ENCODE measurements at places on chromosomes 5 and 9. TPM values are rescaled to one million over a fixed set of nuclear protein-coding genes. Genes with fewer than 3 reads are reported as not detected.
A peak's percentile ranks its signal among the peaks of the same experiment; 100 is the strongest.

The PCA3 gene
- total RNA-seq: 0.19 TPM

DNA sequence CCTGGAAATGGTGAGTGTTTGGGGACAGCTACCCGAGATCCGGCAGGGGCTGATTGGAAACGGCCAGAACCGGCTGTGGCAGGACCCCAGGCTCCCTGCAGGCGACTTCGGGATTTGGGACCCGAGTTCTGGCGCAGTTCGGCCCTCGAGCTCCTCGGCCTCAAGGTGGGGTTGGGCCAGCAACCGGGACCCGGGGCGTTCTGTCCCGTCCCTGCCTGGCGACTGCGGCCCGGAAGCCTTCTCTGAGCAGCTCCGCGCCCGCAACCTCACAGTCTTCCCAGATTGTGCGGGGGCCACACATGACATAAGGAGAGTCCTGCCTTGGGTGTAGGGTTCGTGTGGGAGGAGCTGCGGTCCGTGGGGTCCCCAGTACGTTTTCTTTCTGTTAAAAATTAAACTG, 23.2 kb upstream of the NEURL1B start:
- H3K36me3 ChIP-seq: no peaks in the 10 kb centered on the region
- H3K27me3 ChIP-seq: no peaks in the 10 kb centered on the region
- no peaks in the 10 kb centered on the region for H3K4me1 ChIP-seq
- no peak overlapping the region for H3K4me3 ChIP-seq

DNA sequence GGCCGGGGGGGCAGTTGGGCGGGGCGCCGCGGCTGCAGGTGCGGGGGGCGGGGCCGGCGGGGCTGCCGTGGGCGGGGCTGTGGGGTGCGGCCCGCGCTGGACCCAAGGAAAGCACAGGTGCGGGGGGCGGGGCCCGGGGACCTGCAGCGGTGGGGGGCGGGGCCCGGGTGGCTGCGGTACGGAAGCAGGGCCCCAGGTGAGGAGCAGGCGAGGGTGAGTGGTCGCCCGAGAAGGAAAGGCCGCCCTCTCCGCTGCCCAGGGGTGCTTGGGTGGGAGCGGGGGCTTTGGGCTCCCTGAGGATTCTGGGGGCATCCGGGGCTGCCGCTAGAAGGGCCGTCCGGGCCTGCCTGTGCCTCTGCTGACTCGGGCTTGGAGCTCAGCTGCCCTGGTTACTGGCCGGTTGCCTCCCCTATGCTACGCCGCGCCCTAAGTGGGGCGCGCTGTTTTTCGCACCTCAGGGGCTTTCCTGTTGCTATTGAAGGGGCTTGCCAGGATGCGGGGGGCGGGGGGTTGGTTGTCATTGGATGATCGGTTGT, 767 bp downstream of the RALGPS1 start:
- H3K36me3 ChIP-seq: no peaks in the 10 kb centered on the region
- H3K27ac ChIP-seq: no peak overlapping the region
- H3K4me1 ChIP-seq: peaks cover 20% of the 10 kb centered on the region
- H3K27me3 ChIP-seq: no peaks in the 10 kb centered on the region
- H3K4me3 ChIP-seq: peak overlapping the region; percentile 62

The SPATA31A5 gene
- total RNA-seq: not detected

DNA sequence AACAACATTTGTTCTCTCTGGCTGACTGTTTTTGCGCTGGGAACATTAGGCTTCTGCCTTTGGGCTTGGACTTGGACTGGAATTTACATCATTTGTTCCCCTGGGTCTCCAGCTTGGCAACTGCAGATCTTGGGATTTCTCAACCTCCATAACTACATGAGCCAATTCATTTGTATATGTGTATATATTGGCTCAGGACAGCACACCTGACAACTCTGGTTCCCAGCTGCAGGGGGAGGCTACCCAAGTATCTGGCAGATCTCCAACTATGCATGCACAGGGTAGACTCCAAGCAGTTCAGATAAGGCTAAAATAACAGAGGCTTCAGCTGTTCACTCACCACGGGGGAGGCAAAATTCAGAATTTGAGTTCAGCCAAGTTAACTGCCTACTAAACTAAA, 31.6 kb upstream of the F2RL1 start:
- DNase-seq: no peak
- no peaks in the 10 kb centered on the region for H3K36me3 ChIP-seq
- no peaks in the 10 kb centered on the region for H3K27me3 ChIP-seq
- no peaks in the 10 kb centered on the region for H3K4me1 ChIP-seq

The FOXD1 gene
- total RNA-seq: 0.54 TPM

DNA sequence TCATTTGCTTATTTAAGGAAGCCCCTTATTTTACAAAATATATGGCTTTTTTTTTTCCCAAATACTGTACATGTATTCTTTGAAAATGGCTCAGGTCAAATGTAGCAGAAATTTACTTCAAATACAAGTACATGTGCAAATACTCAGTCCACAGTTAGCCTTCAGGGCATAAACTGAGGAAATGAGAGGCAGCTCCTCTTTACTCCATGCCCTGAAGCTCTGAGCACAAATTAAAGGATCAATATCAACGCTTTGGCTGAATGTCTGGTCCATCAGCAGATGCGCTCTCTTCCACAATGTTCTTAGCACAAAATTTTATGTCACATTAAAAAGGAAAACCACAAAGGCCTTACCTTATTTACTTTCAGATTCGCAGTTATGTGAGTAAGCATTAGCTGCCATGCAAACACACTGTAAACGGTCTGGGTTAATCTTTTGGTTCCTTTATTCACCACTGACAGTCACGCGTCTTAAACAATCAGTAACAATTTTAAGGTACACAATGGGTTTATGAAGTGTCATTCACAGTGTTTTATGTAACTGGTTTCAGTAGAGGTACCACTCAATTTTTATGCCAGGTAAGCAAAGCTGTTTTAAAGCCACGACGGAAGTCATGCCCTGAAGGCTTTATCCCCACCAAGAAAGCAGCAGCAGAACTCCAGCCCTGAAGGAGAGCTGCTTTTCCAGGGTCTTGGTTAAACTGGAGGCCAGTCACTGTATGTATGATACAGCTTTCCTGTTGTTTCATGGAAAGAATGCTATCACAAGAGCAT, 103.4 kb downstream of the OTULIN start:
- no peak for DNase-seq
- no peaks in the 10 kb centered on the region for H3K27me3 ChIP-seq
- peaks cover 6% of the 10 kb centered on the region for H3K4me1 ChIP-seq

The ALDH1A1 gene
- total RNA-seq: not detected

DNA sequence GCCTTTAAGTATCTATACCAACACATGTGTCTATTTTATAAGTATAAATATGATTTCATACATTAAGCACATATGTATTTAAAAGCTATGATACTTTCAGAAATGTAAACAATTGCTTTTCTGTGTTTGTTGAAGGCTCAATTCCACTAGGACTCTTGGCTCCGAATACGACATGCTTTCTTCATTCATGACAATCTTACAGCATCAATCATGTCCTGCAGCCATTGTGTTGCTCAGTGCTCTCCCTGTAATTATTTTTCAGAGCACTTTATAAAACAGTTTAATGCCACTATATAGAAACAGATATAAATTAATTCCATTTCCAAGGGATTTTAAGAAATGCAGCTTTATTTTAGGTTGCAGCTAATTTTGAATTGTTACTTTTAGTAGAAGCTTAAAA, 167.3 kb downstream of the TAF11L14 start:
- H3K27ac ChIP-seq: no peak overlapping the region
- no peak overlapping the region for H3K4me3 ChIP-seq
- H3K27me3 ChIP-seq: no peaks in the 10 kb centered on the region

- peak overlapping the region; percentile 94 for H3K27ac ChIP-seq
- DNase-seq: peak; percentile 48
- H3K4me3 ChIP-seq: peak overlapping the region; percentile 83
- peaks cover 39% of the 10 kb centered on the region for H3K4me1 ChIP-seq
- H3K27me3 ChIP-seq: no peaks in the 10 kb centered on the region
These were observed 794 bp upstream of the DCAF12 start for GRCh38 chr9:34127035-34127948.

The LMBRD2 gene
- total RNA-seq: 41.2 TPM

DNA sequence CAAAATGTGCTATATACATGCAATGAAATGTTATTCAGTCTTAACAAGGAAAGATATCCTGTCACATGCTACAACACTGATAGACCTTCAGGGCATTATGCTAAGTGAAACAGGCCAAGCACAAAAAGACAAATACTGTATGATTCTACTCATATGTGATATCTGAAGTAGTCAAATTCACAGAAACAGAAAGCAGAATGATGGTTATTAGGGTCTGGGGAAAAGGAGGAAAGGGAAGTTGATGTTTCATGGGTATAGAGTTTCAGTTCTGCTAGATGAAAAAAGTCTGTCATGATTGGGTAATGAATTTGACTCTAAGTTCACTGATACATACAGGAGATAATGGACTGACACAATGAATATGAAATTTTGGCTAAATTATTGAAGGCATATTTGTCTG, 11.2 kb upstream of the RIC1 start:
- H3K4me3 ChIP-seq: peak overlapping the region; percentile 31
- H3K27ac ChIP-seq: peak overlapping the region; percentile 90
- H3K4me1 ChIP-seq: peaks cover 38% of the 10 kb centered on the region
- H3K36me3 ChIP-seq: peaks cover 21% of the 10 kb centered on the region
- no peaks in the 10 kb centered on the region for H3K27me3 ChIP-seq

- H3K4me1 ChIP-seq: peaks cover 24% of the 10 kb centered on the region
- H3K36me3 ChIP-seq: peaks cover 12% of the 10 kb centered on the region
- peak overlapping the region; percentile 84 for H3K4me3 ChIP-seq
- H3K27ac ChIP-seq: peak overlapping the region; percentile 76
These were observed 629 bp downstream of the ZBTB26 start for GRCh38 chr9:122930541-122931225.

GRCh38 chr5:83740741-83741140, 20.1 kb upstream of the HAPLN1 start:
- no peaks in the 10 kb centered on the region for H3K4me1 ChIP-seq
- no peaks in the 10 kb centered on the region for H3K36me3 ChIP-seq
- no peak overlapping the region for H3K27ac ChIP-seq
- no peak for DNase-seq
- no peaks in the 10 kb centered on the region for H3K27me3 ChIP-seq

GRCh38 chr9:96448546-96449170, 1.3 kb upstream of the HABP4 start:
- H3K4me1 ChIP-seq: peaks cover 13% of the 10 kb centered on the region
- no peak overlapping the region for H3K27ac ChIP-seq
- H3K4me3 ChIP-seq: no peak overlapping the region

- H3K4me1 ChIP-seq: peaks cover 33% of the 10 kb centered on the region
- H3K27ac ChIP-seq: peak overlapping the region; percentile 61
- 0 out of 2 replicates have a peak overlapping the region, but pooled peaks have one; percentile 9 for H3K4me3 ChIP-seq
- peak; percentile 65 for DNase-seq
- H3K36me3 ChIP-seq: peaks cover 33% of the 10 kb centered on the region
- no peaks in the 10 kb centered on the region for H3K27me3 ChIP-seq
These were observed 9.4 kb downstream of the C9orf72 start for GRCh38 chr9:27563738-27564430.

DNA sequence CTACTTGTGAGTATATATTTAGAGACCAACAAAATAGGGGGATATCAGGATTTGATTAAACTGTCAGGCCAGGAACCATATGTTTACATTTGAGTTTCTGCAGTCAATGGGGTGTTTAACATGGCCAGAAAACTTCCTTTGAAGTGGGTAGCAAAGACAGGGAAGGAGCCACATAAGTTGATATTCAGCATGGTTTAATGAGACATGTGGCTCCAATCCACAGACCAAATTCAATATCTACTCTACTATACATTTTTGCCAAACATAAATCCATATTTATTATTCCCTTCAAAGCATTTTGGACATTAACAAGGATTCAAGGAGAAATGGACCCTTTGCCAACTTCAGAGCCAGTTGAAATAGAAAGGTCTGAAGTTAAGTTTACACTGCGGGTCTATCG, 99.8 kb downstream of the TAF11L14 start:
- H3K4me3 ChIP-seq: no peak overlapping the region
- no peaks in the 10 kb centered on the region for H3K36me3 ChIP-seq

DNA sequence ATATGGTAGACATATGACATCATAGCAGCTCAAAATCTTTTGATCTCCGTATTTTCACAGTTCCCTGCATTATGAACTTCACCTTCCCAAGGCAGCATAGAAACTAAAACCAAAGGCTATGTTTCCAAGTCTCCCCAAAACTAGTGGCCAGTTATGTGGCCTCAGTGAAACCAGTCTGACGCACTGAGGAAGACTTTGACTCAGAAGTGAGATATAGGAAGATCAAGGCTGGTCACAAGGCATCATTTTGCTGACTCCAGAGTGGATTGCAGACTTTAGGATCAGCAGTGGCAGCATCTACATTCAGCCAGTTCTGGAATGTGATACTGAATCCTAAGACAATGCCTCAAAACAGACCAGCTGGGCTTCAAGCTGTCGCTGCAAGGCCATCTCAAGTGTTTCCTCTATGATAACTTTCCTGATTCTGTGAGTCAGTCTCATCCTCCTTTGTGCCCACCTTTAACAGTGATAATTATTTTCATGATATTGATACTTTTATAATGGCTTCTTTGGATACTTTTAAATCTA, 34.4 kb upstream of the ELL2 start:
- H3K27ac ChIP-seq: no peak overlapping the region
- H3K4me3 ChIP-seq: no peak overlapping the region
- DNase-seq: peak; percentile 25
- H3K36me3 ChIP-seq: no peaks in the 10 kb centered on the region
- H3K4me1 ChIP-seq: no peaks in the 10 kb centered on the region
- no peaks in the 10 kb centered on the region for H3K27me3 ChIP-seq

The PCDHB10 gene
- 0.11 TPM for total RNA-seq

The CCL27 gene
- not detected for total RNA-seq

- 0 out of 2 replicates have a peak, but pooled peaks cover 5% of the 10 kb centered on the region for H3K36me3 ChIP-seq
- H3K27ac ChIP-seq: no peak overlapping the region
- no peak overlapping the region for H3K4me3 ChIP-seq
These were observed 19.8 kb downstream of the CKMT2 start for GRCh38 chr5:81252904-81253303.

GRCh38 chr9:4862506-4863250, 69.9 kb downstream of the RCL1 start:
- H3K36me3 ChIP-seq: peaks cover 11% of the 10 kb centered on the region
- H3K4me3 ChIP-seq: no peak overlapping the region
- H3K4me1 ChIP-seq: no peaks in the 10 kb centered on the region
- H3K27me3 ChIP-seq: no peaks in the 10 kb centered on the region

DNA sequence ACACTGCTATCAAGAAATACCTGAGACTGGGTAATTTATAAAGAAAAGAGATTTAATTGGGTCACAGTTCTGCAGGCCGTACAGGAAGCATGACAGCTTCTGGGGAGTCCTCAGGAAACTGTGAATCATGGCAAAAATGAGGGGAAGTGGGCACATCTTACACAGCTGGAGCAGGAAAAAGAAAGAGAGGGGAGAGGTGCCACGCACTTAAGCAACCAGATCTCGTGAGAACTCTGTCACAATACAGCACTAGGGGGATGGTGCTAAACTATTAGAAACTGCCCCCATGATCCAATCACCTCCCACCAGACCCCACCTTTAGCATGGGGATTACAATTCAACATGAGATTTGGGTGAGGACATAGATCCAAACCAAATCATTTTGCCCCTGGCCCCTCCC, 105.5 kb upstream of the CPLX2 start:
- no peaks in the 10 kb centered on the region for H3K4me1 ChIP-seq
- no peak overlapping the region for H3K4me3 ChIP-seq
- no peak for DNase-seq

- H3K4me1 ChIP-seq: no peaks in the 10 kb centered on the region
- no peak for DNase-seq
- H3K36me3 ChIP-seq: no peaks in the 10 kb centered on the region
- H3K27me3 ChIP-seq: no peaks in the 10 kb centered on the region
These were observed 59.0 kb upstream of the NUDT12 start for GRCh38 chr5:103621548-103621930.

- DNase-seq: no peak
- H3K36me3 ChIP-seq: no peaks in the 10 kb centered on the region
- peaks cover 1% of the 10 kb centered on the region for H3K4me1 ChIP-seq
- H3K27ac ChIP-seq: no peak overlapping the region
- no peaks in the 10 kb centered on the region for H3K27me3 ChIP-seq
- no peak overlapping the region for H3K4me3 ChIP-seq
These were observed 5.6 kb upstream of the IER5L start for GRCh38 chr9:129183495-129184218.

The ST6GALNAC4 gene
- total RNA-seq: 23.5 TPM

All from Karpas-422 (cell line).